ENCODE measurements at places on chromosomes 2 and 18. TPM values are rescaled to one million over a fixed set of nuclear protein-coding genes. Genes with fewer than 3 reads are reported as not detected.

Gene ALLC
- not detected for total RNA-seq

Gene GAL3ST2
- not detected for total RNA-seq

Gene MAPK4
- total RNA-seq = not detected

Gene TMEM18
- total RNA-seq = 38.5 TPM

Gene ATP8B1
- total RNA-seq = 0.27 TPM

Measured in B cell (primary cell).